ENCODE measurements at places on chromosomes 4 and X.

DNA sequence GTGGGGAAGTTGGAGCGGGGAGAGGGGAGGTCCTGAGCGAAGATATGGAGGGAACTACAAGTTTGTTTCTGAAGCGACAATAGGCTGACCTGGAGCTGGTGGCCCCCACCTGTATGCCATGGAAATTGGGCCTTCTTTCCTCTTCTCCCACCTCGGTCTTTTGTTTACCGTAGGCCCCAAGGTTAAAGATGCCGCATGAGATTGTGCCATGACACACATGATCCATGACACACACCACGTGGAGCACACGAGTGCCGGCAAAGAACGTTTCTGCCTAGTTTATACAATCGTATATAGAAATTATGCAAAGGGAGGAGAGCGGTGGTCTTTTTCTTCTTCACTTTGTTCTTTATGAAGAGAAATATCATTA, 408 bp downstream of the TMEM33 start:
- no peak for DNase-seq

- no peak for DNase-seq
Measured at GRCh38 chr4:107269175-107269574, 233.1 kb upstream of the DKK2 start.

- no peak for DNase-seq
Measured at GRCh38 chrX:13109817-13110216, 65.4 kb upstream of the FAM9C start.

DNA sequence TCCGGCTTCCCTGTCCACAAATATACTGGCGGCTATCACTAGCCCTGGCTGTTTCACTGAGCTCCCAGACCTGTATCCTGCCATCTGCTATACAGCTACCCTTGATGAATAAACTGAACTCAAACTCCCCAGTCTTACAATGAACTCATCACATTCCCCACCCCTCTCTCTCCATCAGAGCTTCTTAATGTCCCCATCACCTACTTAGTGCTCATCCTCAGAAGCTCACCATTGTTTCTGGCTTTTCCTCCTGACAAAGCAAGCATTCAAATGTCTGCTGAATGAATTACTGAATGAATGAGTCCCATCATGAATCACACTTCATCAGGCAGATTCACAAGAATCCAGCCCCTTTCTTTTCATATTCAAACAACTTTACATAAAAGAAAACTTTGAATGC, 5.7 kb upstream of the DGAT2L6 start:
- DNase-seq, result no peak

DNA sequence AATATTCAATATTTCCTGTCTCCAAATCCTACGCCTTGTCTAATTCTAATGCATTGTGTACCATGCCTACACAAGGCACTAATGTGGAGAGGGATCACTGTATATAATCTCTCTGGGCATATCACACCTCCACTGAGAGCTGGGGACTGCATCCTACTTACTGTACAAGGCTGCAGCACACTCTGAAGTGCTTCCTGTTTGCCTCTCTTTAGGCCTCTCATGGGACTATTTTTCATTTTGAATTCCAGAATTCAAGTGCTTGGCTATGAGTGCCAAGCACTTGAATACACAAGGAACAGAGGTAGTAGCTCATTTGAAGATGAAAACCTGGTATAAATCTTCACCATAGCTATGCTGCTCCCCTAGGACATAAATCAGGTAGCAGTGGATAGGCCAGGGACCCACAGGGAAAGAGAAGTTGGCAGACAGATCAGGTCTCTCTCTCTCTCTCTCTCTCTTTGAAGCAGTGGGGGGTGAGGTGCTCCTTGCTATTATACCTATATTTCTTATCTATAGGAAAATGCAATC, 229.7 kb upstream of the MBNL3 start:
- DNase-seq, result no peak

- DNase-seq, result no peak
Measured at GRCh38 chr4:172666711-172667368, 501.8 kb upstream of the GALNT7 start.

- no peak for DNase-seq
Measured at GRCh38 chr4:128301979-128302378, 14.4 kb upstream of the PGRMC2 start.

DNA sequence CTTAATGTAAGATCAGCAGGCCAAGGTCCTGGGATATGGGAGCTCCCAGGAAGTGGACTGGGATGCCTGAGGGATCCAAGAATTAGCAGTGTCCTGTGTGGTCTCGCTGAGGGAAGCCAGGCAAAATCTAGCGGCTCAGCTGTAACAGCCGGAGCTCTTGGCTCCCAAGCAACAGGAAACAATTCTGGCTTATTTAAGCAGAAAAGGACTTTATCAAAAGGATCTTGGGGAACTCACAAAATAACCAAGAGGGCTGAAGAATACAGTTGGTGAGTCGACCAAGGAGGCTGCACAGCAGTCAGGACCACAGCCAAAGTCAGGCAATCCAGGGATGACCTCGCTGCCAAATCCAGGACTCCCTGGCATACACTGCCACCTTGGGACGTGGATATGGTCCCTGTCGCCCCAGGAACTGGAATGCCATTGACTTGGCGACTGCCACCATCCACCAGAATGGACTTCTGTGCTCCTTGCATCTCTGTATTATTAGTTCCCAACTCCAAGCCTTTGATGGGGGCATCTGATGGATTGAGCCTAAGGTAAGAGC, 165.3 kb upstream of the BCOR start:
- DNase-seq, result no peak

- DNase-seq, result no peak
Measured at GRCh38 chrX:10453945-10454344, 166.4 kb downstream of the MID1 start.

GRCh38 chrX:17535229-17535628, 160.2 kb downstream of the NHS start:
- peak; percentile 43 for DNase-seq

GRCh38 chr4:122810669-122811068, 16.0 kb upstream of the FGF2 start:
- no peak for DNase-seq

DNA sequence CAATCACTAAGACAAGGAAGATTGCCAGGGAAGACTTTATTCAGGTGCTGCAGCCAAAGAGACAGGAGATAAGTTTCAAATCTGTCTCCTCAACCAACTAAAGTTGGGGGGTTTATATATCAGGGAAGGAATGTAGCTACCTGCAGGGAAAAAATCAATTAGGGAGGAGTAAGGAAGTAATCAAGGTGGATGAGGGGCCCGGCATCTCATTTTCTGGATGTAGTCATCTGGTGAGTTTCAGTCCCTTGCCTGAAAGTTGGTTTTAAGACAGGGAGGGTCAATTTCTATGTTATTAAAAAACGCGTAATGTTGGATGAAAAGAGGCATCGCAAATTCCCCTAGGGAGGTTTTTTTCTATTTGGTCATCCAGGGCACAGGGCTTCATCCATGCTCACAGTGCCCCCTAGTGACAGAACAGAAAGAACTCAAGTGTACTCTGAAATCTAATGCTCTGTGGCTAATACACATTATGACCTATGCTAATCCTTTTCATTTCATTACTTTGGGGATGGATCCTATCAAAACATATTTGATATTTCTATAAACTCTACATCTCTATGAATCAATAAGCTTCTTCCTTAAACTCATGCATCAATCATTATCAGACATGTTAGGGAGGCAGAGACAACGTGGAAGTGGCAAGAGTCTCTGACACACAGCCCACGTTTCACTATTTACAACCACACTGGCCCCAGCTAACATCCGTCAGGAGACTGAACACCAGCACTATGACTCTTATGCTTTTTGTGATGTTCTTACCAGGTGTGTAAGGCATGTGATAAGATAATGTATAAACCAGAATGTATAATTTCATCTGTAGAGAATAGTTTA, 1577.0 kb upstream of the TENM3 start:
- DNase-seq, result no peak

GRCh38 chr4:80586716-80587115, 251.2 kb downstream of the CFAP299 start:
- no peak for DNase-seq

GRCh38 chrX:23327104-23327503, 7.5 kb upstream of the PTCHD1 start:
- no peak for DNase-seq

- DNase-seq, result no peak
Measured at GRCh38 chr4:183241721-183242151, 78.3 kb downstream of the CLDN22 start.

- DNase-seq, result no peak
Measured at GRCh38 chrX:139931646-139932072, 1.2 kb downstream of the ATP11C start.

- DNase-seq, result no peak
Measured at GRCh38 chr4:75137302-75137701, 204.4 kb downstream of the PARM1 start.

GRCh38 chrX:116757491-116757890, 294.7 kb upstream of the CT83 start:
- no peak for DNase-seq

DNA sequence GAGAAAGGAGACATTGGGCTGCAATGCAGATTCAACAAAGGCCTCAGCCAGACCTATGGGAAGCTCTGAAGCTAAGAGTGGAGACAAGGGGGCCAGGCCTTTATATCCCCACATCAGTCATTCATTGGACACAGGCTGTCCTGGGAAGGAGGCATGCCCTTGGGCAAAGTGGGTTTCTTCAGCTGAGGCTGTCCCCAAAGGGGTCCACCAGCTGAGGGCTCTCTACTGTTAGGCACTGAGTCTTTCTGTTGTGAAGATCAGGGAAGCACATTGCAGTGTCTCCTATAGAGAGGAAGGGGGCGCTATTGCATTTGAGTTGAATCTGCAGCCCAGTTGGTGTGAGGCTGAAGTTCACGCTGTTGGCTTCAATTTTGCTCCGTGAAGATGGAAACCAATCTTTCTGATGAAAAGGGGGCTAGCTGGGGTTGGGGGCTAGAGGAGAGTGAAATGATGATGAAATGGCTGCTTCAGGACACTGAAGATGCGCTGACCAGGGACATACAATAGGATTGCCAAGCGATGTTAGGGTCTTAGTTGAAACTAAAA, 48.0 kb downstream of the SLC25A5 start:
- DNase-seq, result peak; percentile 57

DNA sequence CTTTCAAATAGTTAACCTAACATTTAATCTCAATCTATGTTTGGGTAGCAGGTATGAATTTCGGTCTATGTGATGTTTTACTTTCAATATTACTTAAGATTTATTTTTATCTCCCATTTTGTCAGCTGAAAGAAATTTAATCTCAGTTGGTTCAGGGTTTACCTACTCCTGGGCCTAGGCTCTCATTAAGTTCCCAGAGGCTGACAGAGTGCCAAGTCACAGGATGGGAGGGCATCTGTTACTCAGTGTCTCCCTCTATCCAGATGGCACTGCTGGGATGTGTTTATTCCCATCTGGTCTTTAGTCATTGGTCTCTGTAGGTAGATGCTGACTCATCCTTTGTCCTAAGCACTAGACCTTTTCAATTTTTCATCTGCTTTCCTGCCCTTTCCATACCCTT, 129.4 kb upstream of the ARSJ start:
- DNase-seq, result no peak

DNA sequence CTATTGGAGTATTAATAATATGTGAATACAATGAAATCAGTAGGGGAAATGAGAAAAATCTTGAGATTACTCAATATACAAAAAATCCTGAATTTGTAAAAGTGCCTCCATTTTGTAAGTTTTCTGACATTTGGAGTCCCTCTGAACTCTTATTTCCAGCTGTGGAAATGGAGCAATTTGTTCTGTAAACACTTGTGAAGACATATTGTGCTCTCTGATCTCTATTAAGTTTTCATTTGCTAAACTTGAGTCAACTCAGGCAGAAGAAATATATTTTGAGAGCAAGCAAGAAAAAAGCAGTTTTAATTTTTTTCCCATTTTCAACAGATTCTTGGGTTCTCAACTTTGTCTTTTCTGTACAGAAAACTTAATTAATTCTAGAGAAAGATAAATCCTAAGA, 51.4 kb upstream of the PCDH18 start:
- DNase-seq, result no peak

DNA sequence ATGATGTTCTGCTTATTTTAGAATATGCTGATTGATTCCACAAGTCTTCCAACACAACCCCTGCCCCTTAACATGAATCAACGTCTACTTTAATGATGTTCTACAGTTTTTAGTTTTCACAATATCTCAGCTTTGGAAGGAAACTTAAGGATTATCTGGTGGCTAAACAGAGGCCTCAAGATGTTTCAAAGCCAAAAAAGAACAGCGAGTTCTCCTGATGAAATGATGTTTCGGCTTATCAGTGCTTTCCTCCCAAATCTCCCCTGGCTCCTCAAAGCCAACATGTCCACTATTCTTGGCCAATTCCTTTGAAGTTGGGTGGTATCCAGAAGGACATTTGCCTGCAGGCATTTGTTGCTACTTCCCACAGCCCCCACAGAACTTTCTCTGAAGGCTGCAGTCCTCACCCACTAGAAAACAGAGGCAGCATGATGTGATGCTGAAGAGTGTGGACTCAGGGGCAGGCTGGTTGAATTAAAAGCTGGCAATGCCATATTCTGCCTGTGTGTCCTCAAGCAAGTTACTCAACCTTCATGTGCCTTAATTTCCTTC, 87.3 kb downstream of the ADGRG4 start:
- no peak for DNase-seq

- DNase-seq, result no peak
Measured at GRCh38 chrX:100745806-100746537, 14.1 kb upstream of the SYTL4 start.

DNA sequence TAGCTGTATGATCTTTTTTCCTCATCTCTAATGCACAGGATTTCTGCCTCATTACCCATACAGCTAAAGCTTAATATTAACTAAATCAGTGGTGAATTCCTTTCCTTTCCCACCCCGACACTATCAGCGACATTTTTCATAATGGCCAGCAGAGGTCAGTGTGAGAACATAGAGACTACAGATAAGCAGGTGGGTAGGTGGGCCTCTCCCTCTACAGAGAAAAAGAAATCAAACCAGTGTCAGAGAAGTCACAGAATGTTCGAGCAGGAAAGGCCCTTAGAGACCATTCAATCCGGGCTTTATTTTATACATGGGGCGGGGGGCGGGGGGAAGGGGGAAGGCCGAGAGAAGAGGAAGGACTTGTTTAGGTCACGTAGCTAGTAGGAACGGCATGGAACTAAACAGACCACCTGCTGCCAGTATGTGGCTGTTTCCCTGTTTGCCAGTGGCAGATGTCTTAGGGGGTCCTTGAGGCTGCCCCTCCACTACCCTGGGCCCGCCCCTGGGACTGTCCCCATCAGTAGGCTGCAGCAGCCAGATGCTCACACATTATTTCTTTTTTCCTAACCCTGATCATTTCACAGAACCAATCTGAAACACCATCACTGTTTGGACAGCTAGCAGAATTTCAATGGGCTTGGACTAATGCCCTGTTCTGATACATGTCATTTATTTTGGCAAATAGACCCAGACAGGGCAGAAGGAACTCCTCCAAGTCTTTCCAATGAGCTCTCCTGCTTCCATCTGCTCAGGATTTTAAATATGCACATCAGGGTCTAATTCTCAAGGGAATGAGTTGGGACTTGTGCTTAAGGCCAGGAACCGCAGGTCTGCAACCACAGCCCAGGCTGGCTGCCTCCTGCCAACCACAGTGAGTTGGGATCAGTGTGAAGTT, 133.4 kb downstream of the ATG4A start:
- DNase-seq, result no peak

- no peak for DNase-seq
Measured at GRCh38 chrX:102963955-102964354, 26.9 kb downstream of the RAB40AL start.

All from CD8-positive, alpha-beta memory T cell (primary cell).